Progenitor cell of endocrine pancreas (in vitro differentiated cells): ENCODE measurements at places on chromosomes 11 and 22.

- no peak for DNase-seq
Observed at GRCh38 chr22:48635816-48636215, 1191.9 kb downstream of the BRD1 start.

DNA sequence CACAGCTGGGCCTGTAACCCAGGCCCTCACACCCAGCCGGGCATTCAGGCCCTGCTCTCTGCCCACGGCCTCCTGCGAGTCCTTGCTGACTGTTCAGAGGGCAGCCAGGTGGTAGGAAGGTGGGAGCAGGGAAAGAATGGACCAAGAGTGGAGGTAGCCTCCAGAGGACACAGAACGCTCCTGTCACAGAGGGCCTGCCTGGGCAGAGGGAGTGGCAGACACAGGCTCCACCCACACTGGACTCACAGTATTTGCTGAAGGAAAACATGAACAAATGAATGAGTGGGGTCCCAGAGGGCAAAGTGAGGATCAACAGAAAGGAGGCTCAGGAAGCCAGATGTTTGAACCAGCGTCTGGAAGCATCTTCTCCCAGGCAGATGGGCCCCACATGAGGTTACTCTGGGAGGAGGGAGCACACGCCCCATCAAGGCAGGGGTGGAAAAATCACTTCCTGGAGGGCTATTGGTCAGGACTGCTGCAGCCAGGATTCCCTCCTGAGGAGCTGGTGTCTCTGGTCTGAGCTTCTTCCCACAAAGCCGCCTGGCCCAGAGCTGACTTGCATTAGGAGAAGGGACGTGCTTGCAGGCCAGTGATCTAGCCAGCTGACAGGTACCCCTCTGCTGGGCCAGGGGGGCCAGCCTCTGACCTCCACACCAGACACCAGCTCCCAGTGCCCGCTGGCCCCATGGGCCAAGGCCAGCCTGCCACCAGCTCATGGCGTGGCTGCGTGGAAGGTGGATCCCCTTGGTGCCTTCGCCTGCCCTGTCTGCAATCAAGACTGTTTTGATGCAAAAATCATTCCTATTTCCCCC is 84.0 kb downstream of the THAP12 start:
- no peak for DNase-seq

GRCh38 chr11:86442420-86442819 is 67.7 kb downstream of the CCDC81 start:
- DNase-seq, result no peak

- DNase-seq, result no peak
Observed at GRCh38 chr11:107785401-107785800, 73.2 kb downstream of the SLC35F2 start.

DNA sequence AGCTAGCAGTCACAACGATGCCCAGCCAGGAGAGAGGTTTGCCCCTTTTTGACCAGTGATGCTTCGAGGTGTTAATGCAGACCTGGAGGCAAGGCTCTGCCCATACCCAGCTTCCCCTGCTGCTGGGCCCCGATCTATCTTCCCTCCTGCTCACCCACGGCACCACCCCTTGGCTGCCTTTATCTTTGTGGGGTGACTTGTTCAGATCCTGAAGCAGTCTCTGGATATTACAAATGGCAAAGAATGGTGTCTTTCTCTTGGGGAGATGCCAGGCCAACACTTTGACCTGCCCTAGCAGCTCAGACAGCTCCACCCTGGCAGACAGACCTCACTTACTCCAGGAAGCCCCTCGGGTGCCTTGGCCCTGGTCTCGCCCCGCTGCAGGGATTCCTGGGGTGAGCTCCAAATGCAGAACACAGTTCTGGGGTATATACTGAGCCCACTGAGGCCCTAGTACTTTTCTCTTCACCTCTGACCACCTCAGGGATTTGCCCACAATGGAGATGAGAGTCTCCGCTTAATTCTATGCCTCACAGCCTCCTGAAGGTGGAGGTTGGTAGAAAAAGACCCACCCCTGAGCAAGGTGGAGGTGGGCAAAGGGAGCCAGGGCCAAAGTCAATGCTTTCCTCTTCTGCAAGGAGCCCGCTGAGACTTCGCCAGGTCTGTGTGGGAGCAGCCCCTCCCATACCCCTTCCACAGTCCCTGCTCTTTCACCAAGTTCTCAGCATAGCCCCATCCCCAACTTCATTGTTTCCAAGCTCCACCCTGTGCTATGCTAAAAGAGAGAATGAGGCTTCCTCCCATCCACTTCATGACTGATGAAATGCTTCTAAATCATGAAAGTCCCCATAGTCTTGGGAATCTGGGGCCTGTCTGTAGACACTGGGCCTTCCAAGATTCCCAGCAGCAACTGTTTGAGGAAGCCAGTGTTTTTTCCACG is 11.1 kb upstream of the ST3GAL4 start:
- no peak for DNase-seq

DNA sequence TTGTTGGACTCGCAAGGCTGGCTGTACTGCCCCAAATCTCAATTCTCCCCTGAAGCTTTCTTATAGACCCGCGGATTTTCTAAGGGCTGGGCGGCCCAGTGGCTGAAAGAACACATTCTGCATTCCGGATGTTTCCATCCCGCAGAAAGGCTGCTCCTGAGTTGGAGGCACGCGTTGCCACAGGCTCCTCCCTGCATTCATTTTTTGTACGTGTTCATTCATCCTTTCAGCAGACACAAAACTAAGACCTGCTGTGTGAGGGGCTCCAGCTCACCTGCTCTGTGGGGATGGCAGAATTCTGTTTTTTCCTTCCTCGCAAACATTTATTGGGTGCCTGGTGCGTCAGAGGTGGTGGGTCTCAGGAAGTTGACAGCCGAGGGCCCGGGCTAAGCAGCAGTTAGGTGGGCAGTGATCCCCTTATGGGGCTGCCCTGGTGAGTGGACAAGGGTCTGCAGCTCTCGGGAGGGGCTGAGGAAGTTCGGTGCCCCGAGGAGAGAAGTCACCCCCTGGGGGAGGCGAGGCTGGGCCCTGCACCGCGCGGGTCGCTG is 23.7 kb downstream of the SHANK3 start:
- DNase-seq, result no peak

DNA sequence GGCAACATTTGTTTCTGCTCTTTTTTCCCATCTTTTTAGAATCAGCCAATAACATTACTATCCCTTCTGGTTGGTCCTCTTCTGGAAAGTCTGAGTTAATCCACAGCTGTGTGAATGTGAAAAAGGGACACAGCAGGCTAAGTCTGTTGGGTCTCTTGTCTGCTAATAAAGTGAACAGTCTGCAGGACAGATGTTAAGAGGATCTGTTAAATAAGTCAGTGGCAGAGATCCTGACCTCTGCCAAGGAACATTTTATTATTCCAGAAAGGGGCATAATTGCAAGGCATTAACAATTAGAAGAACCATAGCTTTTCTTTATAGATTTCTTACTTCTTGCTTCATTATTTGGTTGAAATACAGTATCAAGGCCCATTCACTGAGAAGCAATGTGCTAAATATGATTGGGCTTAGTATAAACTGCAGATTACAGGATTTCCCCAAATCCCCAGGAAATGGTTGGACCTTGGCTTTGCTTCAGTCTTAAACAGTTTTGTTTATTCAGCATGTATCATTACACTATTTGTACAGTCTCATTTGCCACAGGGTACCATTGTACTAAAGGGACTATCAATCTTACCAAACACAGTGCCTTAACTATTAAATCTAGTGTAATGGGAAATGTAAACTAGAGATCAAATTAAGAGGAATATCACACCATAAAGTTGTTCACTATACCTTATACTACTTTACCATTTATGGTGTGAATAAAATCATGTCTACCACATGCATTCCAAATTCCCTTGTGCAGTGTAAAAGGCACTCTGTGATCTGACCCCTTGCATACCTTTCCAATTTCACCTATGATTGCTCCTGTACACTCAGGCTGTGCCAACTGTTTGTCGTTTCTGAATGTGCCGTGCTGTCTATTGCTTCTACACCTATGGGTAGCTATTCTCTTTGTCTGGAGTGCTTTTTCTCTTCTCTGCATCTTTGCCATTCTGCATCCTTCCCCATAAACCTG is 274.0 kb downstream of the SOX6 start:
- no peak for DNase-seq

DNA sequence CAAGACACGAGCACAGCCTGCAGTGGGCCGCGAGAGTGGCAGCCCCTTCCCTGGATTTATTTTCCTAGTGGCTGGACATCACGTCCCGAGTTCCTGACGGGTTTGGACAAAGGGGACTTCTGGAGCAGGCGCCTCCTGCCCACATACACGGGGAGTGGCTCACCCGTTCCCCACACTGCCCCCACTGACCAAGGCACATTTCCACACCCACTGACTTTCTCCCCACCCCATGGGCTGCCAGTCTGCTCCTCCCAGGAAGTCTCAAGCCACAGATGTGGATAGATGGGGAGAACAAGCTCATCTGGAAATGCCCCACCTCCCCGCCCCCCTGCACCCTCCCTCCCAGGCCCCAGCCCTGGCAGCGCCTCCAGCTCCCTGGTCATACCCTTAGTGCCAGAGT is 34.0 kb upstream of the FADD start:
- DNase-seq, result no peak

DNA sequence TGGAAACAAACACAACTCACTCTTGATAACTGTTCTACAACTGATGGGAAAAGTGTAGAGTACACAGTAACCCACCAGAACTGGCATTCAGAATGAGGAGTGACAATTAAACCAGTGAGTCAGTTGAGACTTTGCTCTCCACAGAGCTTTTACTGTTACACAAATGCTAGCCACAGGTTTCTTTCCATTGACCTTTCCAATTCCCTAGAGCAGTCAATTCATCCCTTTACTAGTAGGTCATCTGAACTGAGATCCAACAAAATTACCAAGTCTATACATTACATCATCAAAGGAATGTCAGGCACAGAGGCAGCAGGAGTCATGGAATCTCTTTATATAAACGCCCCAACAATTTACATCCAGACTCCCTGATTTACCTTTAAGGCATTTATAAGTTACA is 65.9 kb downstream of the PHF21A start:
- no peak for DNase-seq

GRCh38 chr11:86805873-86806310 is 5.5 kb downstream of the PRSS23 start:
- DNase-seq, result no peak

- DNase-seq, result no peak
Observed at GRCh38 chr22:25142102-25142501, 57.6 kb upstream of the CRYBB3 start.

GRCh38 chr11:3913921-3914320 is 58.5 kb downstream of the STIM1 start:
- no peak for DNase-seq

DNA sequence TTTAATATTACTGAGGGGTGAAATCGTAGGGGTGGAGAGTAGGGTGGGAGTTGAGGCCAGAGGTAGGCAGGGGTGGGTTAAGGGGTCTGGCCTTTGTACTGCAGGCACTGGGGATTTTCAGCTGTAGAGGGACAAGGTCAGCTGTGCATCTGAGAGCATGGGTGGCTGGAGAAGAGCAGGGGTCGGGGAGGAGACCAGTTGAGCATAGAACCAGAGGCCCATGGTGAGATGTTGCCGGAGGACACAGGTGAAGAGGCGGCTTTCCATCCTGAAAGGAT is 12.1 kb upstream of the CELSR1 start:
- no peak for DNase-seq

- peak; percentile 64 for DNase-seq
Observed at GRCh38 chr11:2837096-2837601, 48.4 kb downstream of the CDKN1C start.

DNA sequence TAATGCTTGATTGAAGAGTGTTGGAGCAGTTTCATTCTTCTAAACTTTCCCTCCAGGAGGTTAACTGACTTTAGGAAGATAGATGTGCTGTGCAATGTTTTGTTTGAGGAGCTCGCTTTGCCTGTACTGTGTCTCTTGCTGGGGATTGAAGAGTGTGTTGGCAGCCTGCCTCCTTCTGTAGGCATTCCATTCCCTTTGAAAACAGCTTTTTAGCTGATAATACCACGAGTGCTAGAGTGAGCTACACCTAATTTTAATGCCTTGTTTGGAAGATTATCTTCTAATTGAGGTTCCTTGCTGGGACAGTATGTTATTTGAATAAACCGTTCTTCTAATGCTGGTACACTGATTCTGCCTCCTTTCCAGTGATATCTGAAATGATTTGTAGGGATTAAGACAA is 7.2 kb downstream of the DDX10 start:
- no peak for DNase-seq

GRCh38 chr11:81979448-81979847 is 754.2 kb downstream of the FAM181B start:
- DNase-seq, result no peak

DNA sequence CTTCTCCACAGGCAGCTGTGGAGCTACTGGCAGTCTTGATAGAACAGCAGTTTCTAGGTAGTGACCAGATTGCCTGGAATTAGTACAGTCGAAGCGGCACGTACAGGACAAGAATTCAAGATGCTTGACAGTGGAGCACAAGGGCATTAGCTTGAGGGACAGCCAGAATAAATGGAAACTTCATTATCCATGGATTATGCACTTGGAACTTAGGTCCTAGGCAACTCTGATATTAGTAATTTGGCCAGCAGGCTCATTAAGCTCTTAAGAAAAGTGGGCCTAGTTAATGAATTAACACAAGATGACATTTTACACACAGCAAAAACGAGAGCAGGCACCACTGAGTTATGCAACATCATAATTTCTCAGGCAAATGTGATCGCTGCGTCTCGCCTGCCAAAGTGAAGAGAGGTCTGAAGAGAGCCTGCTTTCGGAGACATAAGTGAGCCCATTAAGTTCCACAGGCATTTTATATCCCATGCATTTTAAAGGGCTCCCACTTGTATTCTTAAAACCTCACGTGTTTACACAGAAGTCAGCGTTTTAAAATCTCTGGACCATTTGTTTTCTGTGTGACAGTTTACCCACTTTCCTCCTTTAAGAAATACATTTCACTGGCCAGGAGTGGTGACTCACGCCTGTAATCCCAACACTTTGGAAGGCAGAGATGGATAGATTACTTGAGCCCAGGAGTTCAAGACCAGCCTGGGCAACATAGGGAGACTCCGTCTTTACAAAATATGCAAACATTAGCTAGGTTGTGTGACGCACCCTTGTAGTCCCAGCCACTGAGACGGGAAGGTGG is 66.2 kb downstream of the COMMD9 start:
- no peak for DNase-seq

DNA sequence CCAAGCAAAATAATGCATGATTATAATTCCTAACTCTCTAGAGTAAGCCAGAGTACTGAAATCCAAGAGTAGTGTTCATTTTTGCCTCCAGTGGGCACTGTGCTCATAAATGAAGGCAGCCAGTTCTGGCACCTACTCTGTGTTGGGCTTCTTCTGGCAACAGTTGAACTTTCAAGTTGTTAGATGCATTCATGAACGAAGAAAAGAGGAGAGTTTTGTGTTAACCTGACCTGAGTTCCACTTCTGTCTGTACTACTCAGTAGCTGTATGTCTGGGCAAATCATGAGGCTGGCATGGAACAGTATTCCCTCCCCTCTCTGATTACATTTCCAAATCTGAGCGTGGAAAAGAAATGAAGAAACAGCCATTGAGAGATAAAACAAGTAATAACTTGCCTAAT is 20.3 kb upstream of the TENM4 start:
- no peak for DNase-seq
